ENCODE measurements at places on chromosomes 5 and 9.

DNA sequence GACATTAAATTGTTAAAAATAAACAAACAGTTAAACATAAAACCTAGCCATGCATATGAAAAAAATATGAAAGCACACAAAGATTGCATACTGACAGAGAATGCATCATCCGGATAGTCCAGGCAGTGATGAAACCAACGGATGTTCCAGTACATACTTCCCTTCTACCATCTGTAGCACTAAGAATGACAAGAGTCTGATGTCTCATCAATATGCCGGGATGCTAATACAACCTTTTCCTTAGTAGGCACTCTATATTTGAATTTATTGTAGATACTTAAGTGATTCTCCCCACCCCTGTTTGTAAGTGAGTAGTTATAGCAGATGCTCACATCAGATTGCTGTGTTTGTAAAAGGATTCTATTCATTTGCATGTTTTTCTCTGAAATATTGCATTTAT lies 571.2 kb upstream of the WWC1 start:
- DNase-seq: no peak

GRCh38 chr5:120375248-120375647 lies 88.9 kb upstream of the PRR16 start:
- DNase-seq: no peak

DNA sequence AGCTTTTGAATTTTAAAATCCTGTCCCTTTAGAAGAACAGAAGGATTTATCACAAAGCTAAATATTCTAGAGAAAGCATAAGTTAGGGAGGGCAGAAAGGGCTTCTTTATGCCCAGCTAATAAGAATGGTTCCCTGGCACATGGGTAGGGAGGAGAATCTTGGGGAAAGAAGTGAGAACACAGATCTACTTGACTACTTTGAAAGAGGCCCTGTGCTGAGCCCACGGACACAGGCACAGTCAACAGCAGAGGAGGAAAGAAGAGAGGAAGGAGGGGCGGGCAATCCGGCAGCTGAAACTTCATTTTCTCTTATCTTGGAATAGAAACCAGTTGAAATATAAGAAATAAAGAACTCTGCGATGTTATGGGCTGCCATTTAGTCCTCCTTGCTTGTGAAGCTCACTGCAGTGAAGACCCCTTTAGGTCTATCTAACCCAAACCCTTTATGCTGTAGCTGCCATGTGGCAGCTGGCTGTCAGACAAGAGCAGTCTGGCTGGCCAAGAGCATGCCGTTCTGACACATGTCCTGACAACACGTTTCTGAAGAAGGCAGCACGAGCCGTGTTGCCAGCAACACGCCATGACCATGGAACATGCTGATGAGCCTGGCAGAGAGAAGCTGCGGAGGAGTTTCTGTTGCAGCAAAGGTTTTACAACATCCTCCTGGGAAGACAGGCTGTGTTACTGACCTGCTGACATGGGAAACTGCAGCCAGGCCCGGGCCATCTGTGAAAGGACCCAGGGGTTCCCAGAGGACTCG lies 34.2 kb downstream of the ABLIM3 start:
- DNase-seq: peak; percentile 36

- DNase-seq: no peak
Measured at GRCh38 chr5:3194684-3195083, 400.9 kb upstream of the IRX1 start.

DNA sequence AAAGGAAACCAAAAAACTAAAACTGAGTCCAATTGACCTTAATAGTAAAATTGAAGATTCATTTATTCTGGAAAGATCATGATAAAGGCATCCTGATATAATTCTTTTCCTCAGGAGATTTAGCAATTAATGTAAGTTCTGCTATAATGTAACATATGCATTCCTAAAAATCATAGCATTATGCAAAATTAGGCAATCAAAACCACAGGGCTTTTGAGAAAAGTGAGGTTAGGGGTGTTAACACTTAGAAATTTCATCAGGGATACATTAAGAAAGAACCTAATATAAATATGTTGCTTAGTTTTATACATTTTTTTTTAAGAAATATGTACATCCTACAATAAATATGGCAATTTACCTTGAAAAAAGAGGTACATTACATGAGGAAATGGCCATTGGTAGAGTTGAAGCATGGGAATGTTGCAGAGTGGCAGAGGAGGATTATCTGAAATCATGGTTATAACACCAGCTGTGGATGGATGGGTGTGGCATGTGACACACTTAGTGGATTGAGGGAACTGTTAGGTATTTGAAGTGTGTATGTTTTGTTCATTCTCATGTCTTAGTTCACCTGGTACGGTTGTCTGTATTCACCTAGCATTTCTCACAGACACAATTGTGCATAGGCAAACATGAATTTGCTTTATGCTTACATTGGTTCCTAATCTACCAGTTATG lies 51.1 kb downstream of the CCNH start:
- no peak for DNase-seq

DNA sequence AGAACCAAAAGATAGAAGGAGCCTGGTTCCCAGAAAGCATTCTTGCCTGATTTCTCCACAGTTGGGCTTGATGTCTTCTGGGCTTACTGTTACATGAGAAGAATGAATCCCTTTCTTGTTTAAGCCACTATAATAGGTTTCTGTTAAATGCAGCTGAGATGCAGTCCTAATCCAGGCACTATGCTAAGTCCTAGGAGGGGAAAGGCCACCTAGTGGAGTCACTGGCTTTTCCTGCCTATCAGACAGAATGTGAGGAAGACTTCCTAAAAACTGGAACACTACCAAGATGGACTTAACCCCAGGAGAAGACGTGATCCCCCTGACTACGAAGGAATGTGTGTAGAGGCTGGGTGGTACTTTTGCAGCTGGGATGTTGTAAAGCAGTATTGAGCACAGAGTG lies 34.3 kb upstream of the FSD1L start:
- DNase-seq: no peak

DNA sequence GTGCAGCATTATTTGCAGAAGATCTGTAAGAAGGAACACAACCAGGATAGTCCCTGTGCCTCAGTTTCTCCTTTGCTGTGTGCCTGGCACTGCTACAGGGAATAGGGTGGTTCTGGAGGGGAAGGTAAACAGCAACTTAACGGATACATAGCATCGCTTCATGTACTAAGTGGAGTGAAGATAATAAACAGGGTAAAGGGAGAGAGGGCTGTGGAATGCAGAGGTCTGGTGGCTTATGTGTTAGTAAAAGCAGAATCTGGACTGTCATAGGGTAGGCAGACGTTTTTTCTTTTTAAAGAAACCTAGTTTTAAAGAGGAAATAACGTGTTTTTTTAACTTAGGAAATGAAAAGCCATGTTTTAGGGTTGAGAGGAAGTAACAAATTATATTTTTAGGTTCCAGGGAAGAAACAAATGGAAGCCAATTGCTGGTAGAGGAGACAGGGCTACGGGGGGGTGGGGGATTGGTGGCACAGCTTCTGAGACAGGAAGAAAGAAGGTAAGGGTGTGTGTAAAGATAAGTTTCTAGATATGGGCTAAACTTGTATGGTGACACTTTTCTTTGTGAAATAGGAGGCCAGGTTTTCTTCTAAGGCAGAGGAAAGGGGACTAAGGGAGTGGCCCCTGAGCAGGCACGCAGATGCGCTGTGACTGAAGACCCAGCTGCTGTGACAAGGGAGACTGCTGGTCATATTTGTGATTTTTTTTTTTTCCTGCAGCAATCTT lies 1.3 kb downstream of the GNG10 start:
- no peak for DNase-seq

- DNase-seq: no peak
Measured at GRCh38 chr5:74325866-74326265, 314.7 kb downstream of the ENC1 start.

DNA sequence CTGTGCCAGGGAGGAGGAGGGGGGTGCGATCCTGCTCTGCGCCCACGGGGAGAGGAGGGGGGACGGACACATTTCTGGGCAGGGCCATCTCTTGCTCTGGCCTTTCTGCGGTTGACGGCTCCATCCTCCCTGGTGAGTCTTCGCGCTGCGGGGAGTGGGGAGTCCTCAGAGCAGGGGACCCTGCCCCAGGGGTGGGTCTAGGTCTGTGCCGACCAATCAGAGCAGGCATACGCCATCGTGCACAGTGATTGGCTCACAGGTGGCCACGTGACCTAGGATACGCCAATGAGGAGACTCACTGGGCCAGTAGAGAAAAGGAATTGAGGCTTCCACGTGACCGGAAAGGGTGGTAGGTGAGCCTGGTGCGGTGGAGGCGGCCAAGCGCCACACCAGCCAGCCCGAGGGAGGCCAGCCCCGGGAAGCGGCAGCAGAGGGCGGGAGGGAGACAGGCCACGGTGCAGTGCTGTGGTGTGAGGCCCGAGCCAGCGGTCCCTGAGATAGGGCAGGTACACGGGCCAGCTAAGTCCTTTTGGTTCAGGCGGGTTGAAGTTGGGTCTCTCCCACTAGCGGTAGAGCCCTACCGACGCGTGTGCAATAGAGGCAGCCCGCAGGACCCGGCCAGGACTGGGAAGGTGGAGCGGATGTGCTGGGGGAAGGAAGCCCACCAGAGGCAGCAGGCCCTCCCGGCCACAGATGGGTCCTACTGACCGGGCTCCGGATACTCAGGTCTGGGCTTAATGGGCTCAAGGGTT lies 65.2 kb upstream of the RNF130 start:
- DNase-seq: no peak

GRCh38 chr5:61631438-61631941 lies 299.4 kb downstream of the ZSWIM6 start:
- peak; percentile 76 for DNase-seq

GRCh38 chr9:34457266-34458012 lies 931 bp downstream of the FAM219A start:
- DNase-seq: peak; percentile 67

GRCh38 chr5:152349683-152350526 lies 55.2 kb downstream of the NMUR2 start:
- DNase-seq: no peak

DNA sequence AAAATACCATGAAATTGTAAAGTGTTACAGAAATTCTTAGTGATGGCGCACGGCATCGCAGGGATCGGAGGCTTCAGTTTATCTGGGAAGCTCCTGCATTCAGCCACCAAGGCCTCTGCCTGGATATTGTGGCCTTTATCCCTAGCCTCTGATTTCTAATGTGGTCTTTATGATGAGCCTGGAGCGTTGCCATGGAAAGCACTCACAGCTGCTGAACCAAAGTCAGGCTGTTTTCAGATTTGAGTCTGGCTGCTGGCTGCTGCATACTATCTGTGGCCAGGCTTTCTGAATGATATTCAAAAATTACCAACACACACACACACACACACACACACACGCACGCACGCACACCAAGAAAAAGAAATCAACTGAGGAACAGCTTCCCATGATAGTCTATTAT lies 101.1 kb upstream of the ZNF366 start:
- peak; percentile 87 for DNase-seq

Data from femur (tissue), 1 donor.